Fibroblast of lung (primary cell): ENCODE measurements at places on chromosomes 2 and 18. TPM values are rescaled to one million over a fixed set of nuclear protein-coding genes. Genes with fewer than 3 reads are reported as not detected.

LAMA3 gene
- total RNA-seq = 8.5 and 13.2 TPM in 2 replicates

DNA sequence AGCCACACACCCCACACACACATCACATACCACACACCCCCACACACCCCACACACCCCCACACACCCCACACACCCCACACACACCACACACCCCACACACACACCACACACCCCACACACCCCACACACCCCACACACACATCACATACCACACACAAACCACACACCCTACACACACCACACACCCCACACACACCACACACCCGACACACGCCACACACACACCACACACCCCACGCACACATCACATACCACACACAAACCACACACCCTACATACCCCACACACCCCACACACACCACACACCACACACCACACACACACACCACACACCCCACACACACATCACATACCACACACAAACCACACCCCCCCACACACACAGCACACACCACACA, 22.4 kb downstream of the TWIST2 start:
- no peak for DNase-seq

AMER3 gene
- total RNA-seq = not detected in 2 replicates

DNA sequence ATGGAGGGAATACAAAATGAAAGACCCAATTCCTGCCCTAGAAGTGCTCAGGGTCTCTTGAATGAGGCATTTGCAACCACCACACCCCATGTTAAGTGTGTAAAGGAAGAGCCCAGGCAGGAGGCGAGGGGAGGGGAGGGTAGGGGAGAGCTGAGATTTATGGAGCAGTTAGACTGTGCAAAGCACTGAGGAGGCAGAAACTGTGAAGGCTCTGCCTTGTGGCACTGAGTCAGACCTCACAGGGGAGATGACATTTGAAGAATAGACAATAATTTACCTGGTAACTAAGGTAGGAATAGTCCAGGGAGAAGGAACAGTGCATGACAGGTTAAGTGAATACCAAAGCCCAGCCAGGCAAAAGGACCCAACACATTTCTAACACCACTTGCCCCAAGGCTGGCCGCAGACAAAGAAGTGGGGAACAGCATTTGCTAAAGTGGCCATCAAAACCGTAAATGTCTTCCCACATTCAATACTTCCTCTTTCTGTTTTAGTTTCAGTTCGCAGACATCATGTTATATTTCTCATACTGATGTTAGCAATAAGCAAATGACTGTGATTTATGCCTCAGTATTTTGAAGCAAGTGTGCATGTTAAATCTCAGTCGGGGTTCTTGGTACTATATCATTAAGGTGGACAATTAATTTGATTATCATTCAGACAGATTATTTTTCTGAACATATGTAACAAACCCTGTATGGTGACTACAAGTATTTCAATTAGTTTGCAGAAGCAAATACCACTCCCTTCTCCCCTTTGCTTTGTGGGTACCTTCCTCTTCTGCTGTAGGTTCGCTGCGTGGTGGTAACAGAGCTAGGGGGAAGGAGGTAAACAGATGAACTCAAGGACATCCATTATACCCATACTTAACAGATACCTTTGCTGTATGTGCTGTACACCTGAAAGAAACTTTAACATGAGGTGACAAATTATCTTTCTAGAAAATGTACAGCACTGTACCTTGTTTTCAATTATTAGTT, 27.5 kb downstream of the CDH20 start:
- no peak for DNase-seq

DNA sequence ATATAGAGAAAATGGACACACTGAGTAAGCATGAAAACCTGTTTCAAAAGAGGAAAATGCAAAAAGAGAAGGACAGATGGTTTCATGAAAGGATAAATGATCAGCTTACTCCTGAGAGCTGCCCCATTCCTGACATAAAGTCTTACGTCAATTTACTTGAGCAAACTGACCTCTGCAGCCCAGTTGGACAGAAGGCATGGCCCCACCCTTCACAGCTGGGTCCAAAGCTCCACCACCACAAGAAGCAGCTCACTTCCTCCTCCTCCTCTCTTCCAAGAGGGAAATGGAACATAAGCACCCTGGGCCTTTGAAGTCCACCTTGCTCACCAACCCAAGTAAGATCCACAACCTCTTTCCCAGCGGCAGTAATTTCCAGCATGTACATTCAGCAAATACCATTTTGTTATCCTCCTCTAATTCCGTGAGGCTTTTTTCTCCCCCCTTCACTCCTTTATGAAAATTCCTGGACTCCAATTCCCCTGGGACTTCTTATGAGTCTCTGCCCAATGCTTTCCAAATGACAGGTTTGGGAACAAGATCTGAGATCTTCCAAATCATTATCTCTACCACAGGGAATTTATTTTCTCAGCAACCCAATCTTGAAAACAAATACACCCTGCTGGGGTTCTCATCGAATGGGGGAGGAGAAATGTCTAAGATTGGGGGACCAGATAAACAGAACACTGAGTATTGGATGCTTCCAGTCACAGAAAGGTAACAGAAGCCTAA, 10.1 kb downstream of the COL4A4 start:
- no peak for DNase-seq

DNA sequence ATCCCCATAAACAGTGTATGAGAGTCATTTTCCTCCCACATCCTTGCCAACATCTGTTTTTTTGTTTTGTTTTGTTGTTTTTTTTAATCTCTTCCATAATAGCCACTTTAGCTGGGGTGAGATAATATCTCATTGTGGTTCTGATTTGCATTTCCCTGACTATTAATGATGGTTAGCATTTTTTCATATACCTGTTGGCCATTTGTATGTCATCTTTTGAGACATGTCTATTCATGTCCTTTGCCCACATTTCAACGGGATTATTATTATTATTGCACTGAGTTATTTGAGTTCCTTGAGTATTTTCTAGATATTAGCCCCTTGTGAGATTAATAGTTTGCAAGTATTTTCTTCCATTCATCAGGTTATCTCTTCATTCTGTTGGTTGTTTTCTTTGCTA, 223.3 kb downstream of the LPIN1 start:
- no peak for DNase-seq

INPP5D gene
- total RNA-seq = 0.33 and 0.51 TPM in 2 replicates

DNA sequence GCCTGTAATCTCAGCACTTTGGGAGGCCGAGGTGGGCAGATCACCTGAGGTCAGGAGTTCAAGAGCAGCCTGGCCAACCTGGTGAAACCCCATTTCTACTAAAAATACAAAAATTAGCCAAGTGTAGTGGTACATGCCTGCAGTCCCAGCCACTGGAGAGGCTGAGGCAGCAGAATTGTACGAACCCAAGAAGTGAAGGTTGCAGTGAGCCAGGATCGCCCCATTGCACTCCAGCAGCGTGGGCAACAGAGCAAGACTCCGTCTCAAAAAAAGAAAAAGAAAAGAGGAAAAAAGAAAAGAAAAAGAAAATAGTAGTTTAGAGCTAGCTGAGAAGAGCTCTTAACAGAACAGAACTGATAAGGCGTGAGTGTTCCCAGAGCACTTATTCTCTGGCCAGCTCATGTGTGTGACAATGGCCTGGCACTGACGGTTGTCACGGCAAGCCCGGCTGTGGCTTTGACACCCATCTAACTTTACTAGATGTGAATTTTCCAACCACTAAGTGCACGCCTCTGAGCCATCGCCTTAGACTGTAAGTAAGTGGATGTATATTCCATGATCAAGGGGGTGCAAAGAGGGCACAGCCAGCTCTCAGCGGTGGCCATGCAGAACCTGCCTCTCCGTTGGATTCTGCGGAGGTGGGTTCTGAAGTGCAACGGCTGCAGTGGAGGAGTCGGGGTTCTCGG, 80.0 kb downstream of the ZNF516 start:
- no peak for DNase-seq

- no peak for DNase-seq
Observed at GRCh38 chr2:221397187-221397586, 174.9 kb downstream of the EPHA4 start.

- no peak for DNase-seq
Observed at GRCh38 chr2:159229476-159230144, 56.9 kb downstream of the WDSUB1 start.

DNA sequence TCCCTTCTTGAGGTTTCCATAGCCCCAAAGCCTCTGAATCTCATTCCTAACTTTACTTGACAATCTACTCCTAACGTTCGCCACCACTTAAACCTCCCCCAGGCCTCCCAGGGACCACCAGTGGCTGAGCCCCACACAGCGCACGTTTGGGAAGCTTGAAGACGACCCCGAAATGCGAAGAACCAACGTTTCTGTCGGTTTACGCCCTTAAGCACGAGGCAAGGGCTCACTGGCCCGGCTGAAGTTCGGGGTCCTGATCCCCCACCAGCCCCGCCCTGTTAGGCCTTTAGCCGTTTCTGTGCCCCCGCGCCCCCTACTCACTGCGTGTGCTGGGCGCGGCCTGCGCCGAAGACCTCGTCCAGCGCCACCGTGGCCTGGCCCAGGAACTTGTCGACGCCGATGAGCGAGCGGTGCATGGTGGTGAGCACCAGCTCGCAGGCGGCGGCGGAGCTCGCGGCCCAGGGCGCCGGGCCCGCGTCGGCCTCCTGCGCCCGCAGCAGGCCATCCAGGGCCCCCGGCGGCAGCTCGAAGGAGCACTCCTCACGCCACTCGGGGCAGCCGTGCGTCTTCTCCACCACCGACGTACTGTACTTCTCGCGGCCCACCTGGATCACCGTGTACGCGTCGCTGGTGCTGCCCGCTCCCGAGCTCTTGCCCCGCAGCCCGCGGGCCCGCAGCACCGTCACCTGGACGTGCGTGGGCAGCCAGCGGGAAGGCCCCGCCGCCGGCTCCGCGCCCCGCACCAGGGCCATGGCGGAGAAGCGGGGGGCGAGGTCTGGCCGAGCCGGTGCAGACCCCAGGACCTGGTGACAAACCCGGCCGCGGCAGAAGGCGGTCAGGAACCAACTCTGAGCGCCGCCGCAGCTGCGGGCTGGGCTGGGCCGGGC, 479 bp downstream of the RAB11FIP5 start:
- peak; percentile 39 for DNase-seq

DNA sequence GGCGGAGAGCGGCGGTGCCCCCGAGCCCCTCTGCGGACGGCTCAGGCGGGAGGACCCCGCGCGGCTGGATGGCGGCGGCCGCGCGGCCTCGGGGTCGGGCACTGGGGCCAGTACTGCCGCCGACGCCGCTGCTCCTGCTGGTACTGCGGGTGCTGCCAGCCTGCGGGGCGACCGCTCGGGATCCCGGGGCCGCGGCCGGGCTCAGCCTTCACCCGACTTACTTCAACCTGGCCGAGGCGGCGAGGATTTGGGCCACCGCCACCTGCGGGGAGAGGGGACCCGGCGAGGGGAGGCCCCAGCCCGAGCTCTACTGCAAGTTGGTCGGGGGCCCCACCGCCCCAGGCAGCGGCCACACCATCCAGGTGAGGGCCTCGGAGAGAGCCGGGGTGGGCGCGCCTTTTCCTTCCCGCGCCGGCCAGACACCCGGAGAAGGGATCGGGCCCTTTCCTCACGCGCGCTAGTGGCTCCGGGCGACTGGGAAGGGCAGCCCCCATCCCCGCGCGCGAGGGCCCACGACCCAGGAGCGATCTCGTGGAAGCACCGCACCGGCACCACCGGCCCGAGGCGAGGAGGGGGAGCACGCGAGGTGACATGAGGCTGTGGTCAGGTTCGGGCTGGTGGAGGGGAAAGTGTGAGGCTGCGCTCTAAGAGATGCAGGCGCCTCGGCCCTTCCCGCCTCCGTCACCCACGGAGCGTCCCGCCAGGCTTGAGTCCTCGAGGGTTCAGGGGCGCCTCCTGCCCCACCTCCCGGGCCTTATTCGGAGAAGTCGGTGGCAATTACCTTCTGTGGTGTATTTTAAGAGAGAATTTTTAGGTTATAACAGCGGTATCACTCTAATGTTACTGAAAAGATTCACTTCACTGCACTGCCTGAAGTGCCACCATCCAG, 607 bp downstream of the LAMA3 start:
- no peak for DNase-seq

DNA sequence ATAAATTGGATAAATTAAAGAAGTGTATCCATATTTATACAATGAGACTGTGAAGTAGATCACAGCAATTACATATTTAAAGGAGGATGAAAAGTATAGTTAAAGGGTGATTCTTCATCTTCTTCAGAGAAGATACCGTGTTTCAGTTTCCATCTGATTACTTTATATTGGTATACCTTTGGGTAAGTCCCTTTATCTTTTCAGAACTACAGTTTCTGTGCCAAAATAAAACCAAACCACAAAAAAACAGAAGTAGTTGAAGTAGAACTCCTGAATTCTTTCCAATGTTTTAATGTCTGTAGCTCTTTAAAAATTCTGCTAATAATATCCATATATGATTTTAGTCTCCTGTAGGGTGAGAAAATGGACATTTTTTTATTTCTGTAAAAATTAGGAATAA, 231.2 kb upstream of the LINC00305 start:
- DNase-seq = no peak

GRCh38 chr2:84388133-84388532, 70.9 kb downstream of the SUCLG1 start:
- DNase-seq = no peak

RAX gene
- total RNA-seq = not detected in 2 replicates

GRCh38 chr18:43665105-43665788, 388.0 kb upstream of the SYT4 start:
- peak; percentile 92 for DNase-seq

GRCh38 chr2:64189167-64189566, 44.9 kb upstream of the PELI1 start:
- no peak for DNase-seq

SRBD1 gene
- 11.6 and 18.7 TPM in 2 replicates for total RNA-seq

DNA sequence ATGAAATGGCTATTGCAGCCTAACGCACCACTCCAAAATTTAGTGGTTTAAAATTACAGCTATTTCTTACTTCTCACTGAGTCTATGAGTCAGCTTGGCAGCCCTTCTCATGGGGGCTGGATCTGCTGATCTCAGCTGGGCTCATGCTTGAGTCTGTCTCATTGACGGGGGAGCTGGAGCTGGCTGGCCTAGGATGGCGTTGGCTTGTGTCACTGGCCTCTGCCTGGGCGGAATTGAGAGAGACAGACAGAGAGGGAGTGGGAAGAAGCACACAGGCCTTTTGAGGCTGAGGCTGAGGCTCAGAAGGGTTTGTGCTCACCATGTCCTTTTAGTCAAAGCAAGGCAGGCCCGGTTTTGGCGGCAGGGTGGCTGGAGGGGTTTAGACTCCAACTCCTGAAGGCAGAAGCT, 412.1 kb upstream of the MYT1L start:
- no peak for DNase-seq

DNA sequence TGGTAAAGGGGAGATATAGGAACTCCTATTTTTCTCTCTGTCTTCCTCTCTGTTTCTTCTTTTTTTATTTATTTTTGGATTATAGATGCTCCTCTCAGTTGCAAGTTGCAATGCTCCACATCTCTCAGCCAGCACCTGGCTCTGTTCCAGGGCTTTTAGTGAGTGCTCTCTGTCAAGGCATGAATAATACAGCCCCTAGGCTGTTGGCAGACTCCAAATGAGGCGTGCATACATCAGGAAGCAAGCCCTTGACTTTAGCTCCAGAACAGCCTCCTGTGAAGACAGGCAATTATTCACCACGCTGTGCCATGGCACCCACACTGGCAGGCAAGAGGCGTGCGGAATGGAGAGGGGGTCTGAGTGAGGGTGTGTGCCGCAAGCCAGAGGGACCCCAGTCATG, 228.1 kb upstream of the PXDN start:
- DNase-seq = no peak
